ENCODE measurements at places on chromosomes 6 and 20.

- DNase-seq: no peak
These were observed 307.1 kb upstream of the PLN start for GRCh38 chr6:118240878-118241528.

GRCh38 chr20:40497899-40498691 is 190.9 kb downstream of the MAFB start:
- DNase-seq: peak; percentile 36

DNA sequence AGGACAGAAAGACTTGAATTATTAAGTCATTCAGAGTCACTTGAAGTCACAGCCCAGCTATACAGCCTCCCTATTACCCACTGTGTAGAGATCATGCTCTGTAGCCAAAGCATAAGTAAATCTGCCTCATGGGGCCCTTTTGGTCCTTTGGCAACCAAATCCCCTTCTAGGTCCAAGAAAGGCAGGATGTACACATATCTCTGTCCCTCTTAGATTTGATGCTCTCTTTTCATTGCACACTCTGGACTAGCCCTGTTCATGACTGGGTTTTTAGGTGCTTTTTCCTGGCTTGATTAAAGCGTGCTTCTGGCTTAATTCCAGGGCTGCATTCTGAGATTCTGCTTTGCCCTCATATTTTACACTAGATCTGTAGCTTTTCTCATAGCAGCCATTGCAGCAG is 296.8 kb downstream of the TENT5A start:
- DNase-seq: no peak

DNA sequence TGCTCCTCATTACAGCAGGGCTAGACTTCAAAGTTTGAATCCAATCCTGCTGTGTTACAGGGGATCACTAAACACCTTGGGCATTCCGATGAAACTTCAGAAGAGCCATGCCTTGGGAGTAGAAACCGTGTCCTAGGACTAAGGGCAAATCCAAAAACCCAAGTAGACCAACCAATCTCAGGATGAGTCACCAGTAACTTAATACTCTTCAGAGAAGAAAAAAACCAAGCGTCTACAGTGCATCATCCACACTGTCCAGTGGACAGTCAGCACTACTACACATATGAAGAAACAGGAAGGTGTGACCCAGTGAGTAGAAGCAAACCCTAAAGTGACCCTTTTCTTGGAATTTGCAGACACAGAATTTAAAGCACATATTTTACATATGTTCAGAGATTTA is 39.5 kb upstream of the VAPB start:
- DNase-seq: peak; percentile 34

DNA sequence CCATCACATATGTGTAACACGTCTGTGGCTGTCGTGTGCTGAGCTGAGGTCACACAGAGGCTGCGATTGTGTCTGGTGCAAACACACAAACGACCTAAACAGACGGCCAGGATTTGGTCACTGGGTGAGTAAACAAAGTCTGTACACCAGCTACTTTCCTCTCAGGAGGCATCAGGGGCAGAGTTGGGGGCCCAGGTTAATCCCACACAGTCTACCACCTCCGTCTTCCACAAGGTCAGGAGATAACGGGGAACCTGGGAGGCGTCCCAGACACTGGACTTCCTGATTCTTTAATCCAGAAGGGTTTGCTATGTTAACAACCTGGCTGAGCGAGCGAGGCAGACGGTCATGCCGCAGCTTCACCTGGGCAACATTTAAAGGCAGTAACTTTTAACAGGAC is 1.5 kb downstream of the DACT2 start:
- DNase-seq: no peak

- no peak for DNase-seq
These were observed 11.1 kb upstream of the MAPK13 start for GRCh38 chr6:36119209-36119608.

GRCh38 chr6:82589509-82590206 is 226.0 kb downstream of the TPBG start:
- peak; percentile 13 for DNase-seq

- DNase-seq: no peak
These were observed 86.7 kb upstream of the BACH2 start for GRCh38 chr6:90383196-90383822.

- DNase-seq: no peak
These were observed 42.3 kb downstream of the PIM1 start for GRCh38 chr6:37212268-37212667.

GRCh38 chr6:35181308-35181932 is 32.3 kb upstream of the SCUBE3 start:
- DNase-seq: no peak
